ENCODE measurements at places on chromosomes 6 and 20. TPM values are rescaled to one million over a fixed set of nuclear protein-coding genes. Genes with fewer than 3 reads are reported as not detected.

DNA sequence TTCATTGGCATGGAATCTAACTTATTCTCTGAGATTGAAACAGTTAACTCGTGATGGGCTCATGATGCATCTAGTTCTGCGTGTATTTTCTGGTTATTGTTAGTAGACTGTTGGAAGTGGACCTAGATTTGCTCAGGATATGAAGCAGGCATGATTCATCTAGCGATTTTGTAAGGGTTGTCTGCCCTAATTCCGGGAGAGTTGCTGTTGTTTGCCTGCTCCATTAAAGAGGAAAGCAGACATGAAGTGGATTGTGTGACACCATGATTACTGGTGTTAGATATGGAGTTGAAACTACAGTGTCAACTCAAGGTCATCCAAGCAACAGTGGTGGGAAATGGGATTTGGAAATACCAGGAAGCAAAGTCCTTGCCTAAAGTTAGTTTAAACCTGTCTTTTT lies 41.0 kb downstream of the SOX4 start:
- no peak for DNase-seq
- H3K4me3 ChIP-seq: no peak overlapping the region
- H3K27ac ChIP-seq: no peak overlapping the region
- H3K36me3 ChIP-seq: no peaks in the 10 kb centered on the region
- no peaks in the 10 kb centered on the region for H3K27me3 ChIP-seq
- H3K4me1 ChIP-seq: no peaks in the 10 kb centered on the region

The SEMG1 gene
- not detected for total RNA-seq

DNA sequence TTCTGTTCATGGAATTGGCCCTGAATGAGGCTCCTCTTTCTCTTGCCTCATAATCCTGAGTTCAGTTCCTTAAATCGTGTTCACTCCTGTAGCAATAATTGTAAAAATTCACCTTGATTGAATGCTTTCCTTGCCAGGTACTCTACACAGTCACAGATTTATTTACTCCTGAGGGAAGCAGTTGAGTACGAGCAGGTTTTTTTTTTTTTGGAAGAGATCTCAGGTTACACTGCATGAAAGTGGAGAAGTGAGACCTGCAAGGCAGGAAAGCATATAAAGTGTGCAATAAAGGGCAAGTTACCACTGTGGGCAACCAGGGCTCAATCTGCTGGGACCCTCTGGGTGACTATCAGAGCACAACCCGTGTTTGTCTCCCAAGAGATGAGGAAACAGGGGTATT lies 93.0 kb upstream of the DOK5 start:
- H3K4me1 ChIP-seq: no peaks in the 10 kb centered on the region
- no peaks in the 10 kb centered on the region for H3K27me3 ChIP-seq

DNA sequence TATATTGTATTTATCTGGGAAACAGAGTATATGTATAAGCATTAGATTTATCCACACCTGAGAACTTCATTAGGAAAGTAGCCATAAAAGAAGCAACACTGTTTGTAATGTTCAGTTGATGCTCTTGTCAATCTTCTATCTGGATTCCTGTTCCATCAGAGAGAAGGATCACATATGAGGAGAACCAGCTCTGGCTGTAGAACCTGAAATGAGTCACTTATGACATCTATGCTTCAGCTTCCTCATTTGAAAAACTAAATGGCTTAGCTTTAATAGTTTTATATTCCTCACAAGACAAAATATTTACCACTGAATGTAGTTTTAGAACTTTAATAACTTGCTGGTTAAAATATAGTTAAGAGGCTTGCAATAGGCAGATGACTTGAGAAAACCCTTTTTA lies 144.7 kb downstream of the TASP1 start:
- H3K4me1 ChIP-seq: peaks cover 14% of the 10 kb centered on the region
- no peak overlapping the region for H3K27ac ChIP-seq
- H3K36me3 ChIP-seq: no peaks in the 10 kb centered on the region
- H3K27me3 ChIP-seq: no peaks in the 10 kb centered on the region

- no peak overlapping the region for H3K27ac ChIP-seq
- H3K27me3 ChIP-seq: no peaks in the 10 kb centered on the region
- no peak for DNase-seq
- no peak overlapping the region for H3K4me3 ChIP-seq
- H3K4me1 ChIP-seq: no peaks in the 10 kb centered on the region
- H3K36me3 ChIP-seq: no peaks in the 10 kb centered on the region
These were observed 950.1 kb downstream of the EPHA7 start for GRCh38 chr6:92469186-92469828.

The MAS1 gene
- total RNA-seq: not detected

The BMP2 gene
- total RNA-seq: 27.1 TPM

DNA sequence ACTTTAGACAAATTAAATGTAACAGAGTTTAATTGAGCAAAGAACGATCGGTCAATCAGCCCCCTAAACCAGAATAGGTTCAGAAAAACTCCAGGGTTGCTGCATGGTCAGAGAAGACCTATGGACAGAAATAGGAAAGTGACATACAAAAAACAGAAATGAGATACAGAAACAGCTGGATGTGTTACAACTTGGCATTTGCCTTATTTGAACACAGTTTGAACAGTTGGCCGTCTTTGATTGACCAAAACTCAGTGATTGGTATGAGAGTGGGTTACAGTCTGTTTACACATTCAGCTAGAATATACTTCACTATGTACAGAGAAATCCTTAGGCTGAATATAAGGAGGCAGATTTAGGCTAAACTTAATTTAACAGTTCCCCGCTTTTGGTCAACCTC lies 19.9 kb downstream of the SRSF6 start:
- no peaks in the 10 kb centered on the region for H3K4me1 ChIP-seq
- no peaks in the 10 kb centered on the region for H3K36me3 ChIP-seq
- DNase-seq: no peak
- no peak overlapping the region for H3K4me3 ChIP-seq

DNA sequence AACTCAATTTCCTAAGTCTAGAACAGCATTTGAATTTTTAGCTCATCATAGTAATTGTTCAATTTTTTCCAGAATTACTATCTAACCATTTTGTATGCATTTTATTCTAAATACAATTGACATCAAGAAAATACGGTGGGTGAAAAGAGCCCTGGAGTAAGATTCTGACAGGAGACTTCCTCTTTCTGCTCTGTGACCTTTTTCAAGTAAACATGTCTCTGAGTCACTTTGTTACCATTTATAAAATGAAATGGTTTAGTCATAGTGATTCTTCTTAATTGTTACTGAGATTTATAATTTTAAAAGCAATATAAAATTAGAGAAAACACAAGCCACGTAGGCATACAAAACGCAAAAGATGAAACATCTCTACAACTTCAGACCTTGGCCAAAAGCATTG lies 80.2 kb downstream of the PLCB1 start:
- peaks cover 7% of the 10 kb centered on the region for H3K4me1 ChIP-seq
- H3K4me3 ChIP-seq: no peak overlapping the region
- H3K36me3 ChIP-seq: no peaks in the 10 kb centered on the region
- no peak for DNase-seq
- H3K27ac ChIP-seq: no peak overlapping the region

GRCh38 chr6:110813338-110814101 lies 1.7 kb downstream of the CDK19 start:
- DNase-seq: peak; percentile 7
- H3K36me3 ChIP-seq: no peaks in the 10 kb centered on the region
- peaks cover 12% of the 10 kb centered on the region for H3K4me1 ChIP-seq
- H3K27ac ChIP-seq: no peak overlapping the region

GRCh38 chr6:156885562-156885961 lies 108.4 kb downstream of the ARID1B start:
- no peaks in the 10 kb centered on the region for H3K36me3 ChIP-seq
- no peaks in the 10 kb centered on the region for H3K27me3 ChIP-seq
- no peak overlapping the region for H3K27ac ChIP-seq
- no peak overlapping the region for H3K4me3 ChIP-seq
- H3K4me1 ChIP-seq: peaks cover 46% of the 10 kb centered on the region

GRCh38 chr6:86535100-86535499 lies 402.2 kb upstream of the HTR1E start:
- no peaks in the 10 kb centered on the region for H3K36me3 ChIP-seq
- no peaks in the 10 kb centered on the region for H3K4me1 ChIP-seq
- DNase-seq: no peak
- H3K4me3 ChIP-seq: no peak overlapping the region
- no peak overlapping the region for H3K27ac ChIP-seq

DNA sequence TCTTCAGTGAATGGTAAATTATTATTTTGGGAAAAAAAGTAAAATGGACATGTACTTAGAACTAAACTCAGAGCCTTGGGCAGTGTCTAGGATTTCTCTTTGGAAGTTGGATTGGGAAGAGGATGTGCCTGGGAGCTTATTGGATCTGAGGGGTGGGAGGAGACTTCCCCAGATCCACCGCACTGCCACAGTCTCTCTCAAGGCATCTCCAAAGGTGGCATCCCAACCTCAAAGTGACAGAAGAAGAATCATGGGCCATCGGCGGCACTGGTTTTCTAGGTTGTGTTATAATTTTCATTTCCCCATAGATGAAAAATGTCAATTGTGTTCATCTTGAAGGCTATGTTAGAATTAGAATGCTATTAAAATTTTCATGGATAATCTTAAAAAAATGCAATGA lies 66.8 kb upstream of the CD93 start:
- no peaks in the 10 kb centered on the region for H3K36me3 ChIP-seq
- H3K4me3 ChIP-seq: no peak overlapping the region
- peak overlapping the region; percentile 12 for H3K27ac ChIP-seq
- H3K27me3 ChIP-seq: no peaks in the 10 kb centered on the region

- no peak for DNase-seq
- no peaks in the 10 kb centered on the region for H3K4me1 ChIP-seq
- no peaks in the 10 kb centered on the region for H3K27me3 ChIP-seq
These were observed 452.8 kb downstream of the RFPL4B start for GRCh38 chr6:112799889-112800288.

DNA sequence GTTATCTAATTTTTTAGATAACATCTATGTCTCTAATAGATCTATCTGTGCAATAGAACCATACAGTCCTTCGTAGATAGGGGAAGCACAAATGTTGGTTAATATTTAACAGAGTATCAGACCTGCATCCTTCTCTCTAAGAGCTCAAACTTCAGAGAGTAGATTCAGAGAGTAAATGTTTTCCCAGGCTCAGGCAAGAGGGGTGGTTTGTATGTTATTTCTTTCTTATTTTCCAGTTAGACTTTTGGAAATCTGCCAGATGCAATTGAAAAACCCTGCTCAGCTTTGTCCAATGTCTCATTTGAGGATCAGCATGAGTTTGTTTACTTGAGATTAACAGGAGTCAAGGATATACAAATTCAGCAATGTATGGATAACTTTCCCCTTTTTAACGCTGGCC lies 361.9 kb downstream of the BCKDHB start:
- no peak overlapping the region for H3K27ac ChIP-seq
- no peak overlapping the region for H3K4me3 ChIP-seq
- no peaks in the 10 kb centered on the region for H3K36me3 ChIP-seq
- no peaks in the 10 kb centered on the region for H3K27me3 ChIP-seq
- no peaks in the 10 kb centered on the region for H3K4me1 ChIP-seq
- no peak for DNase-seq

DNA sequence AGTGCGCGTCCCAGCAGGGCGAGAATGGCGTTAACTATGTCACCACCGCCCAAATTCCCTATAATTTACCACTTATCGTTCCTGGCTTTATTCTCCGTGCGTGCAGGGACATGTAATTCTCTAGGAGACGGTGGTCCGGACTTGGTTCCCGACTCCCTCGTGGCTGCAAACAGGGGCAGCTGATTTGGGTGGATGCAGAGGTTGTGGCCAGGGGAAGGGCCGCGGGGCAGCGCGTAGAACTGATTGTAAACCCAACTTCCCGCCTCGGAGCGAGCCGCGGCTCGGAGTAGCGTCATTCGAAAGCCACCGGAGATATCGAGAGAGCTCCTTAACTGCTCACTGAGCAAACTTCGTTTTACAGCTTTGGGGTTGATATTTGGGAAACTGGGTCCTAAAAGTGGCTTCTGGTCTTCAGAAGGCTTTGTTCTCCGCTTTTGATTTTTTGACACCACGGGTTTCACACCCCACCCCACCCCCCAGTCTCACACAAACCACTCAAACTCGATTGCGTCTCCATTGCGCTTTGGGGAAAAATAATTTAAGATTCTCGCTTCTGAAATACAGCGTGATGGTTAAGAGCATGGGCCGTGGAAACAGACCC lies 17.5 kb upstream of the ZSCAN9 start:
- no peak overlapping the region for H3K27ac ChIP-seq
- no peaks in the 10 kb centered on the region for H3K36me3 ChIP-seq
- no peak overlapping the region for H3K4me3 ChIP-seq
- H3K4me1 ChIP-seq: peaks cover 4% of the 10 kb centered on the region
- H3K27me3 ChIP-seq: peaks cover 41% of the 10 kb centered on the region

The MEP1A gene
- not detected for total RNA-seq

GRCh38 chr6:33632558-33633039 lies 11.5 kb downstream of the ITPR3 start:
- H3K4me3 ChIP-seq: no peak overlapping the region
- peaks cover 53% of the 10 kb centered on the region for H3K4me1 ChIP-seq
- peak overlapping the region; percentile 76 for H3K27ac ChIP-seq
- H3K36me3 ChIP-seq: no peaks in the 10 kb centered on the region
- peak; percentile 36 for DNase-seq

DNA sequence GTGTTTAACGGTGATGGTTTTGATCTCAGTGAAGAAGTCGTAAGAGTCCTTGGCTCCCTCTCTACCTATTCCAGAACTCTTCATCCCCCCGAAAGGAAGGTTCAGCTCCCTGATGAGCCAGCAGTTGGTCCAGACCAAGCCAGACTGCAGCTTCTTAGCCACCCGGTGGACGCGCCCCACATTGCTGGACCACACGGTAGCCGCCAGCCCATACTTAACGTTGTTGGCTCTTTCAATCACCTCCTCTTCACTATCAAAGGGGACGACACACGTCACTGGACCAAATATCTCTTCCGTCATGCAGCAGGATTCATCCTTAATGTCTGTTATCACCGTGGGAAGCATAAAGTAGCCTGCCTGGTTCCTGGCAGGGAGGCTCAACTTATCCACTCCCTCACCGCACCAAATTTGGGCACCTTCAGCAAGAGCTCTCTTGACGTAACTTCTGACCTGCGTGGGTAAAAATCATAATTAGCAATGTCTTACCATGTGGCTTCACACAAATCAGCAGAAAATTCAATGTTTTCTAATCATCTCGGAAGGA lies 31.4 kb downstream of the ALDH8A1 start:
- no peak overlapping the region for H3K4me3 ChIP-seq
- no peak for DNase-seq
- no peak overlapping the region for H3K27ac ChIP-seq
- H3K27me3 ChIP-seq: no peaks in the 10 kb centered on the region
- H3K36me3 ChIP-seq: no peaks in the 10 kb centered on the region
- no peaks in the 10 kb centered on the region for H3K4me1 ChIP-seq

GRCh38 chr6:25963426-25964123 lies 973 bp downstream of the TRIM38 start:
- peak overlapping the region; percentile 86 for H3K27ac ChIP-seq
- peaks cover 9% of the 10 kb centered on the region for H3K36me3 ChIP-seq
- no peak for DNase-seq

- H3K27ac ChIP-seq: no peak overlapping the region
- no peaks in the 10 kb centered on the region for H3K27me3 ChIP-seq
- H3K4me1 ChIP-seq: no peaks in the 10 kb centered on the region
These were observed 29.7 kb upstream of the GATA5 start for GRCh38 chr20:62505337-62506045.
